ENCODE measurements at places on chromosomes 13 and 19.

DNA sequence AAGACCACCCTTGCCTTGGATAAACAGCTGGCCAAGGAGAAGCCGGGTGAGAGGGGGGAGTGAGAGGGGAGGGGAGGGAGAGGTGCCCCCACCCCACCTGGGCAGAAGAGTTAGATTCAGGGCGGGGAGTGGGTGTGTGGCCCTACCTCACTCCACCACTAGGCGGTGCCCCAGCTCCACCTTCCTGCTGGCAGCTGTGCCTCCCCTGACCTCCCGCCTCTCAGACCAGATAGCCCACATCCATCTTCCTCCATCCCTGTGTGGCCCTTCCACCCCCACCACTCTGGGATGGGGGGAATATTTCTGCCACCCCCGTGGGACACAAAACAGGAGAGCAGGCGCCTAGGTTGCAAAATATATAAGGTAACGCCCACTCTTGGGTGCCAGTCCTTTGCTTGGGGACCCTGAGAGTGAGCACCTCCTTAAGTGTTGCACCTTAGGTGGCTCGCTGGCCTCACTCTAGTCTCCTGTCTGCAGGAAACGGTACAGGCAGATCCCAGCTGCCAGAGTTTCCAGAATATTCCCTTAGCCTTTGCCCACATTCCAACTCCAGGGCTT, 13.8 kb upstream of the EHD2 start:
- DNase-seq: peak; percentile 68

DNA sequence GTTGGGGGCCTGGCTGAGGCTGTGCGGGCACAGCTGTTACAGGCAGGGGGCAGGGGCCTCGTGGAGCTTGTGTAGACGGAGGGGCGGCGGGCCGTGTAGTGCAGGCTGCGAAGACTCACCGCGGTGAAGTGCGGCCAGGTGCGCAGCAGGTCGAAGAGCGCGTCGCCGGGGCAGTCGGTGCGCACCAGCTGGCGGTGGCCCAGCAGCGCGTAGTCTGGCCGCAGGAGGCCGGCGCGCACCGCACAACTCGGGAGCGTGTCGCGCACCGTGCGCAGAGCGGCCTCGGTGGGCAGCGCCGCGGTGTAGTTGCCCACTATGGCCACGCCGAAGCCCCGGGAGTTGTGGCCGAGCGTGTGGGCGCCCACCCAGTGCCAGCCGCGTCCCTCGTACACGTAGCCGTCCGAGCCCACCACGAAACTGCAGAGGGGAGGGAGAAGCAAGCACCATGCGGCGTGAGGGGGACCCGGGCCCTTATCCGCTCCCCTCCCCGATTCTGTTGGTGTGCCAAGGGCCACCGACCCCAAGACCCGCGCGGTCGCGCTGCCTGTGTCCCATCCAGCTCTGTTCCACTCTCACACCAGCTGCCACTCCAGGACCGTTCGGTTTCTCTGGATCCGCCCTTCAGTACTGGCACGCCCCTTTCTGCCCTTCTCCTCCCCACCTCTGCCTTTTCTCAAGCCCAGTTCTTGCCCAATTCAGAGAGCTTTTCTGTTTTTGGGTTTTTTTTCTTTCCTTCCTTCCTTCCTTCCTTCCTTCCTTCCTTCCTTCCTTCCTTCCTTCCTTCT, 5.4 kb upstream of the RASAL3 start:
- DNase-seq: no peak

DNA sequence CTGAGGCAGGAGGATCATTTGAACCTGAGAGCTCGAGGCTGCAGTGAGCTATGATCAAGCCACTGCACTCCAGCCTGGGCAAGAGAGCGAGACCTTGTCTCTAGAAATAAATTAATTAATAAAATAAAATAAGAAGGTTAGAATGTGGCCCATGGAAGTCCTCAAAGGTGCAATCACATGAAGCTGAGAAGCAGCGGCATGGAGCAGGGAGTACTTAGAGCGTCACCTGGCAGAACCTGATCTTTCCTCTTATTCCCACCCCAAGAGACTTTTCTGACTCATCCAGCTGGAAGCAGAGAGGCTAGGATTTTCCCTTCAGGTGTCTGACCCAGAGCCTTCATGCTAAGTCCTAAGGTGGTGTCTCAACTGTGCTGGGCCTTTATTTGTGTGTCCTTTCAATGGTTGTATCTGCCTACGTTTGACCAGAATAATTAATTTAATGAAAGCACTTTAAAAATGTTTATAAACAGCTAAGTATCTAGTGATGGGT, 8.9 kb upstream of the MRPS31 start:
- DNase-seq: no peak

DNA sequence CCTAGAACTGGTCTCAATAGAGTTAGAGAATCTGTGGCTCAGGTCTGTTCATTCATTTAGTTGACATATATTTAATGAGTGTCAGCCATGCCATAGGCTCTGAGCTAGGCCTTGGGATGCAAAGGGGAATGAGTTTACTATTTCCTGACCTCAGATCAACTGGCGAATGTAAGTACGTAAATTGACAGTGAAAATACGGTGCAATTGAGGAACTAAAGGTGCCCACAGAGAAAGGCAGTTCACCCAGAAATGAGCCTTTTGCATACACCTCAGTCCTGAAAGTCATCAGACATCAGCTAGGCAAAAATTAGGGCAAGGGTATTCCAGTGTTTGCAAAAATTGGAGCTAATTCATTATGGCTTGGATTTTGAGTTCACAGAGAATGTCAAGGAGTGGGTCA, 20.6 kb upstream of the UPF3A start:
- no peak for DNase-seq

- no peak for DNase-seq
These were observed 452.7 kb downstream of the FOXO1 start for GRCh38 chr13:40213779-40214178.

GRCh38 chr19:1411255-1412191, 4.1 kb downstream of the DAZAP1 start:
- DNase-seq: peak; percentile 68

- DNase-seq: no peak
These were observed 24.3 kb downstream of the GNG7 start for GRCh38 chr19:2678044-2678671.

GRCh38 chr19:27657271-27658051, 1555.5 kb downstream of the UQCRFS1 start:
- DNase-seq: no peak

- no peak for DNase-seq
These were observed 14.2 kb upstream of the SLC15A1 start for GRCh38 chr13:98766697-98767096.

- peak; percentile 98 for DNase-seq
These were observed 42.6 kb downstream of the ZNF627 start for GRCh38 chr19:11639602-11640471.

DNA sequence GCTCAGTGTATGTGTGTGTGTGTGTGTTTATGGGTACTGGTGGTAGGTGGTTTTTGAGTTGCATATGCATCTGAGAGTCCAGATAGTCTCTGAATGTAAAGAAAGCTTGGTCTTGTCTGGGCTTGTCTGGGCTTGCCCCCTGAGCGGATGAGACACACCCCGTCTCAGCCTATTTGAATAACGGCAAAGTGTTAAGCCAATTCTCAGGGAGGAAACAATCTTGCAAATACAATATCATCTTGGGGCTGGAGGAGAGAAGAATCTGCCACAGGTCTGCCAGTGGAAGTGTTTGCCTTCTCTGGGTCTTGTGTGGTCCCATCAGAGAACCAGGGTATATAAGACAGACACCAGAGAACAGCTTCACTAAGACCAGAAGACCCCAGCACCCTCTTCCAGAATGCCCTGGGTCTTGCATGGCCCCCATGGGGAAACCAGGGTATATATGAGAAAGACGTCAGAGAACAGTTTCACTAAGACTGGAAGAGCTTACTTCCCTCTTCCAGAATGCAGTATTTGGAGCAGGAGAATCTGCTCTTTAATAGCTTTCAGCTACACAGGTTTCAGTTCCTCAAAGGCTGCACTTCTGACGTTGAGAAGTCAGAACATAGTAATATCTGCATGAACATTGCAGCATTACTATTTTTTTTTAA, 13.3 kb downstream of the CD70 start:
- DNase-seq: no peak

- no peak for DNase-seq
These were observed 158.9 kb downstream of the CACNA1A start for GRCh38 chr19:13347367-13347766.

DNA sequence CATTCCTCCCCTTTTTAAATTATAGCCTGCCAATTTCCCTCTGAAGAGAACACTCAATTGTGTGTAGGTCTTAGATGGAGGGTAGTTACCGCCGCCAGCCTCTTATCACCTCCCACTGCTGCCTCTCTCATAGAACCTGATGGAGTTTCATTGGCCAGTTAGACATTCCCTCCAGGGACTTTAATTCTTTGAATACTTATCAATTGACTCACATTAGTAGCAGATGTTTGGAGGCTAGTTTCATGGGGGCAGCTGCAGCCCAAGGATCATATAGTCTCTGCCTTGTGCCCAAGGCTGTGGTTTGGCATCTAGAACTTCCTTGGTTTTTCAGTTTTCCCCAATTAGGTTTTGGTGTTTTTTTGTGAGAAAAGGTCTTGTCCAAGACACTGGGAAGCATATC, 318.9 kb upstream of the HTR2A start:
- DNase-seq: peak; percentile 72

DNA sequence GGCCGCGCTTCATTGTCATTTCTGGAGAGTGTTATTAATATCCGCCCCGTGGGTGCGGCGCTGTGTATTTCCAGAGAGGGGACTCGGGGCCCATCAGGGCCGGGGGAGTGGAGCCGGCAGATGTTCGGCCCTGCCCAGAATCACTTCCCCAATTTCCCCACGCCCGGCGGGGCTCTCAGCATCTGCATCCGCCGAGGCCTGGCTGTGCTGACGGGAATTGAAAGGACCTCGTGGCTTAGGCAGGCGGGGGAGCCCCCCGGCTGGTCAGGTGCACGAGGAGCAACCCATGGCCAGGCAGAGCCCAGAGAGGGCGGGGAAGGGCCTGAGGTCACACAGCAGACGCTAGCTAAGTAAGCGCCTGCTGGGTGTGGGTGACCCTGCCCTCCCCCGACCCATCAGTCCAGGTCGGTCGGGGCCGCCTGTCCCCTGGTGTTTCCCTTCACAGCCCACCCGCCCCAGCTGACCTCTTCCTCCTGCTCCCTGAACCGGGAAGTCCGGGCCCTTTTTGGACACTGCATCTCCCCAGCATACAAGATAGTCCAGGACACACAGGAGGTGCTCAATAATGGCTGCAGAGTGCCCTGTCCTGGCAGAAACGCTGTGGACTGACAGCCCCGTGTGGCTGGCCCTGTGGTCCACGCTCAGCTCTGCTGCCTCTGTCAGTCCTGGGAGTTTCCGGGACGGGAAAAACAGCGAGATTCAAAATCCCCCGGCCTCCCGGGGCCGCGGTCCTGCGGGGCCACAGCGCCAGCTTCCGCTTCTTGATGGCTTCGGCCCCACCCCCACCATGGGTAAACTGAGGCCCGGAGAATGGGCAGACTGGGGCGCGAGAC, 22.1 kb downstream of the ARID3A start:
- no peak for DNase-seq

DNA sequence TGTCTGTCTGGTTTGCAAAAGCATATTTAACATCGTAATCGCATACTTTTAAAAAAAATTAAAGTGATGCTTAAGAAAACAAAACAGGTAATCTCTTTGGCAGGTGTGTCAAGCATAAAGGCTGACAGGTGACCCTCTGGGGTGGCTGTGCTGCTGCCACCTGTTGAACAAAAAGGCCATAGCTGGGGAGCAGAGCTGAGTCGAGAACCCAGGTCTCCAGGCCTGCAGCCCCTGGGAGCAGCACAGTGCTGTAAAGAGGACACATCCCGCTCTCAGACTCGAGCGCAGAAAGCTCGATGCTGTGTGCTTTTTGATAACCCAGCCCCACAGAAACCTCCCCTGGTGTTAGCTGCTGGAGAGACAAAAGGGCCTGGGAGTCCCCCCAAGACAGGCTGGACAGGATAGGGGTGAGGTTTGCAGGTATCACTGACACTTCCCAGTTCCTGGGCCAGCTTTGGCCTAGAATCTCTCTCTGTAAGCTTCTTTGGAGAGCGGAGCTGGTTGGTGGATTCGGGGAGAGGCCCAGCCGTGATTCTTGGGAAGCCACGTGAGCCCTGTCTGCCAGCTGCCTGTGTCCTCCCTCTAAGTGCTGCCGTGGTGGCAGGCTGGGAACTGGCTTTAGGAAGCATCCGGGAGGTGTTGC, 66.9 kb downstream of the C13orf42 start:
- DNase-seq: no peak

DNA sequence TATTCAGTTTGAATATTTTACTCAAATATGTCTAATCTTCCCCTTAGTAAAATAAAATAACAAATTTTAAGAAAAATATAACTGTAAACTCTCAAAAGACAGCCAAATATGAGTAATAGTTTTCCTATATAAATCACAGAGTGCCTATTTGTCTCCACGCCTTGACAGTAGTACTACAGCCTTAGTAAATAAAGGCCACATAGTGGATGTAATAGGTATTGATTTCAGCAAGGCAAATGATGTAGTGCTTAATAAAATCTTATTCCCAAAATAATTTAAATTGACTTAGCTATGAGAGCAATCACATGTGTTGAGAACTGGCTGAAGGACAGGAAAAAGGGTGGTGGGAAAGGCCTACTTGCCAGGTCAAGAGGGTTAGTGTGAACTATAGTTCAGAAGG, 747.2 kb downstream of the OLFM4 start:
- DNase-seq: no peak

DNA sequence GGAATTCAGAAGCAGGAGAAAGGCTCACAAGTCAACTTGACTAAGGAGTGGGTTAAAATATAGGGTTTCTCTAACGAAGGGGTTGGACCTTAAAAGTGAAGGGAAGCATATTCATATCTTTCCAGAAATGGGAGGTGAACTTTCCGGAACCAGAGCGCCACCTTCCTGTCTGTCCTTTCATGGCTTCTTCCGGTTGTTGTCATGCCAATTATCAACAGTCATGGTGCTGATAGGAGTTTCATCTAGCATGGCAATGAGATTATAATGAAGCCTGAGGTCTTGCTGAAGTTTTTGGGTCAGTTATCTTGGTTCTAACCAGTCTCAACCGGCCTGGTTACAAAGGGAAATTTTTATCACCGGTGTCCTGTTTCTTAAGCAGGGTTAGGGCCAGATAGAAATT, 162.9 kb upstream of the NBEA start:
- no peak for DNase-seq

DNA sequence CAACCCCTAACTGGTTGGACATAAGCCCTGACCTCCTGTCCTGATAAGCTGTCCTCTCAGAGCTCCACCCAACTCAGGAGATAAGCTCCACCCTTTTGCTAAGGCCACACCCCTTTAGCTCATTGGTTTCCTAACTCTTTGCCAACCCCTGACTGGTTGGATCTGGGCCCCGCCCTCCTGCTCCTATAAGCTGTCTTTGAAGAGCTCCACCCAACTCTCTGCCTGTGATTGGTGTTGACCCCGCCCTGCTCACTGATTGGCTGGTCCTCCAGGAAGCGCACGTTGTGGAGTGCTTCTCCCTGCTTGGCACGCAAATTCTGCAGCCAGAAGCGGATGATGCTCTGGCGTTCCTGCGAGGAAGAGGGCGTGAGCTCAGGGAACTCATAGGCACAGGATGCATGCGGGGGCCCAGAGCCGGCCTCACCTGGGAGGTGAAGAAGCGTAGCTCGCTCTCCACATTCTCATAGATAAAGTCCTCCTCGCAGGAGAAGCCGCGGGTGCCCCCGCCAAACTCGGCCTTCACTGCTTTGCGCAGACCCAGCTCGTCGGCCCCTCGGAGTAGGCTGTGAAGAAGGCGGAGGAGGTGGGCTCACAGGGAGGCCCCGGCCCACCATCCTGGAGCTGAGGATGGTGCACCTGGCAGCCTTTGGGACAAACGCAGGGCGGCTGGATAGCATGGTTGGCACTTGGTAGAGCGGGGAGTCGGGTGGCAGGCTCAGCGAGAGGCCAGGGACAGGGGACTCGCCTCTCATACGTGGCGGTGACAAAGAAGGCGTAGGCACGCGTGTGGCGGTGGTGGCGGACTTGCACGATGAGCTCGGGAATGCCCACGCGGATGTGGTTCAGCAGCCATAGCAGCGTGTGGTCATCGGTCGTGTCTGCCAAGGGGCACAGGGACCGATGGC, 1.7 kb downstream of the ANO8 start:
- no peak for DNase-seq

- DNase-seq: no peak
These were observed 7.0 kb downstream of the PLVAP start for GRCh38 chr19:17370026-17370587.

All from AG08395 (cell line).